Kasumi-1 (cell line): ENCODE measurements at places on chromosomes 6 and 20.

- no peak for DNase-seq
These were observed 696.5 kb upstream of the CITED2 start for GRCh38 chr6:140070846-140071473.

GRCh38 chr6:64034291-64034690 is 398.7 kb downstream of the PHF3 start:
- no peak for DNase-seq

- no peak for DNase-seq
These were observed 205.4 kb upstream of the CST7 start for GRCh38 chr20:24743641-24744040.

DNA sequence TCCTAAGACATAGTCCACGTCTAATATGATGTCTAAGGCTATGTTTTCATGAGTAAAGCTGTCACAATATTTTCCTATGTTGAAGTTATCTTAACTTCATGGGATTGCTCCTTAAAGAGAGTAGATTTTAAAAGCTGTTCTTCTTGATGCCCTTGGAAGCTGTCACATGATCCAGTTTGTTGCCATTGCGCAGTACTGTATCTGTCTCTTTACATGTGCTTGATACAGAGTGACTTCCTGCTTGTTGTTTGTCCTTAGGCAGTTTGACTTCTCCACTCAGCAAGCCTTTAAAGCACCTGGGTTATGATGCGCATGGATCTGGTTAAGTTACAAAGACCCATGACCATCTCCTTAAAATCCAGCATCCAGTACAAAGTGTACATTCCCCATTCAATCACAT is 85.4 kb downstream of the CDYL start:
- no peak for DNase-seq

DNA sequence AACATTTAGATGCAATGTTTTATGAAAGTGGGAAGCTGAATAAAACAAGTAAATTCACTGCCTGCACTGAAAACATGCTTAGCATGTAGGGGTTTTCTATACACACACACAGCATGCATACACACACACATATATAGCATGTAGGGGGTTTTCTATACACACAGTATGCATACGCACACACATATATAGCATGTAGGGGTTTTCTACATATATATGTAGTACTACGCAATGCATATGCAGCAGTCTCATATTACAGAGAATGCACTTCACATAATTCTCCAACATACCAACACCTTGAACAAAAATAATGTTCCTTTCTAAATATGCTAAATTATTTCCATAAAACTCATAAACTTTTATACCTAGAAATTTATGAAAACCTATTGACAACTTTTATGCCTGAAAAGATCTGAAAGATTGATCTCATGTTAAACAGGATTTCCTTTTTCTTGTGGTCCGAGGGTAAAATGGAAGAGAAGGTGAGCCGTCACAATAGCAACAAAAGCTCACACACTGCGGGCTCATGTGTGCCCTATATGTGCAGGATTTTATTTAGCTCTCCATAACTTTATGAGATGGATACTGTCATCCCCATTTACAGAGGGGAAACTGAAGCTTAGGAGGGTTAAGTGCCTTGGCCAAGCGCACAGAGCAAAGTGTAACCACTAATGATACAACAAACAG is 81.9 kb upstream of the TULP1 start:
- DNase-seq = no peak
